ENCODE measurements at places on chromosomes 11 and 22. TPM values are rescaled to one million over a fixed set of nuclear protein-coding genes. Genes with fewer than 3 reads are reported as not detected.

GRCh38 chr11:86066657-86067008 lies 2.3 kb downstream of the PICALM start:
- DNase-seq: no peak

- DNase-seq: no peak
Measured at GRCh38 chr22:31742115-31742514, 7.8 kb downstream of the PRR14L start.

DNA sequence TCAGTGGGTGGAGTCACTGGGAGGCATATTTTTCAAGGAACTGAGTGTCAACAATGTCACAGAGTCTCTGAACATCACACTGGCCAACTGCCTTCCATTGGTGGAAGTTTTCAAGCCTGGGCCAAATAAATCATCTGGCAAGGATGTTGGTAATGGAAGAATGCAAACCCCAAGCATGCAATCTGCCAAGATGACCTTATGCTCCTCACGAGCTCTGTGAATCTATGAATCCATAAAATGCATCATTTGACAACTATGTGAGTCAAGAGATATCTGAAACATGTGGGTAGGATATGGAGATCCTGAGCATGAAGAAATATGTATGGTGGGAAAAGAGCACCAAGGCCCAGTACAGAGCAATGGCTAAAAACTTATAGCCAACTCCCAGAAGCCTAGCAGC lies 122.2 kb downstream of the PLEKHA7 start:
- DNase-seq: no peak

DNA sequence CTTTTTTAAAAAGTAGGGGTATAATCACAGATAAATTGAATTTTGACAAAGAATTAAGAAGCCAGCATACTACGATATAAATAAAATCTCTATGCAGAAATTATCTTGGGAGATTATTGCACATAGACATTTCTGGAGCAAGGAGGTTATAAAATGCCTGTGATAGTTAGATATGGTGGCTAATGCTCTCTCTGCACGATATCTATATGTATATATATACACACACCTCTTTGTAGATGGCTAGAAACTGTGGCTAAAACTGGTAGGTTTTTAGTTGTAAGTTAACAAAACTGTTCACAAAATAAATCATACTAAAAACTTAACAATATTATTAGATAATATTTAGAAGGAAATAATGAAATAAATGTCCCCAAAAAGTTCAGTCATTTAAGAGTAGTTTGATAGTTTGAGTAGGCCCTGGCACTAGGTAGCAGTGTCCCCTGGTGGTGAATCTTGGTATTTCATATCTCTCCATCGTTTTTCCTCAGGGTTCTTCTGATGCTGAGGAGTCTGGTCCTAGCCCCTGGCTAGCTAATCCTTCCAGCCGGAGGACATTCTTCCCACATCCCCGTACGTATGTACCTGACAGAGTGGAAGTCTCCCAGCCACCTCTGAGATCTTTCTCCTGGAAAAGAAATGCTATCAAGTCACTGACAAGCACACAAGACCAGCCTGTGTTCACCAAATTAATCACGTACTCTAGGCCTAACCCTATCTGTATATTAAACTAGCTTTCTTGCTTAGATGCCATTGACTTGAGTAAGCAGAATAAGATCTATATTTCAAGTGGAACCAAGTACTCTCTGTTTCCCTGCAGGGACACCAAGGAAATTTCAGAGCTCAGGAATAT lies 32.2 kb downstream of the ART5 start:
- DNase-seq: no peak

GRCh38 chr11:117296881-117297280 lies 5.7 kb downstream of the BACE1-AS start:
- DNase-seq: no peak

DNA sequence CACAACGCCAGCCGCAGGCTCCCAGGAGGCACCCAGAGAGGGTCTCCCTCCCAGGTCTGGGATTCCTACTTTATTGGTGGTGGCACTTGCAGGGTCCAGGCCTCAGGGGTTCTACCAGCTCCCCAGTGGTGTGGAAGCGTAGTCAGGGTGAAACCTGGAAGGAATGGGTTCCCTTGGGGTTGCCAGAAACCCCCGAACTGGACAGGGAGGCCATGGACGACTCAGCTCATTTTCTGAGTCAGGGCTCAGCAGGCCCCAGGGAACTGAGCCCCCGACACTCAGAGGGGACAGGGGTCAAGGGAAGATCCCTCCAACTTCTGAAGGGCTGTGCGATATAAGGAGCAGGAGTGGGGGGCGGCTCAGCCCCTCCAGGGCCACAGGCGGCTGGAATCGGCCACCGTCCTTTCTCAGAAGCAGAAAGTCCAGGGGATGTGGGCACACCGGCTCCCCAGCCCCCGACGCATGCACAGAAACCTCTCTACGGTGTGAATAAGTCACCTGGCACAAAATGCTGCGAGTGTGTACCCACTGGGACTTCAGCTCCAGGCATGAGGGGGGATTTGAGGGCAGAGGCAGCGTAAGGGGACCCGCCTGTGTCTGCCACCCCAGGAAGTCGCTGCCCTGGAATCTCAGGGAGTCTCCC lies 25.1 kb downstream of the MRGPRG start:
- no peak for DNase-seq

DNA sequence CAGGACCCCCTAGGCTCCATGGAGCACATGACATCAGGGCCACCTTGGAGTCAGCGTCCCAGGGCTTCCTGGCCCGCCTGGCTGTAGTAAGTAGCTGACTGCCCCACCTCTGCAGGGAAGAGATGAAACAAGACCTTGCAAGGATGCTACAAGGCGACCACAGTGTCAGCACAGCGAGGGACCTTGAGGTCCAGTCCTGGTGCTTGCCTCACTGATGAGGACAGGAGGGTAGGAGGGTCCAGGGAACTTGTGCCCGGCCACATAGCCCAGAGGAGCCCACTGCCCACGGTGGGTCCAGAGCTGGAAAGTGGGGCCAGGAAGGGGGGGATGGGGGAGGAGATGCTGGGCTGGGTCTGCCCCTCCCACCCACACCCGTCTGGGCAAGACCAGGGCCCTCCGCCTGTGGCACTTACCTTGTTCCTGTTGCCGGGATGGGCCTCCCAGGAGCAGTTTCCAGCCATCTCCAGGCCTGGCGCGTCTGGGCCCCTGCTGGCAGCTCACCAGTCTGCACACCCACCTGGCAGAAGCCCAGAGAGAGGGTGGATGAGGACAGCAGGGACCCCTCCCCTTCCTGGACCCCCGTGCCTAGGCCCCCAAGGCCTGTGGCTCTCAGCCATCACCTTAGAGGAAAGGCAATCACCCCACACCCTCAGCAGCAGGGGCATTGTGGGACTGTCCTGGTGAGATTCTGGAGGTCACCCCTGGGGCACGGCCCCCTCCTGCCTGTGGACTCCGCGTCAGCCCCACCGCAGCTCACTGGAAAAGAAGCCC lies 3.4 kb downstream of the MRGPRF start:
- no peak for DNase-seq

Gene CFAP300
- 3.3 TPM for total RNA-seq

Gene OR8B8
- not detected for total RNA-seq

Measured in mesothelial cell of epicardium (in vitro differentiated cells).